ENCODE measurements at places on chromosomes 2 and 18.

DNA sequence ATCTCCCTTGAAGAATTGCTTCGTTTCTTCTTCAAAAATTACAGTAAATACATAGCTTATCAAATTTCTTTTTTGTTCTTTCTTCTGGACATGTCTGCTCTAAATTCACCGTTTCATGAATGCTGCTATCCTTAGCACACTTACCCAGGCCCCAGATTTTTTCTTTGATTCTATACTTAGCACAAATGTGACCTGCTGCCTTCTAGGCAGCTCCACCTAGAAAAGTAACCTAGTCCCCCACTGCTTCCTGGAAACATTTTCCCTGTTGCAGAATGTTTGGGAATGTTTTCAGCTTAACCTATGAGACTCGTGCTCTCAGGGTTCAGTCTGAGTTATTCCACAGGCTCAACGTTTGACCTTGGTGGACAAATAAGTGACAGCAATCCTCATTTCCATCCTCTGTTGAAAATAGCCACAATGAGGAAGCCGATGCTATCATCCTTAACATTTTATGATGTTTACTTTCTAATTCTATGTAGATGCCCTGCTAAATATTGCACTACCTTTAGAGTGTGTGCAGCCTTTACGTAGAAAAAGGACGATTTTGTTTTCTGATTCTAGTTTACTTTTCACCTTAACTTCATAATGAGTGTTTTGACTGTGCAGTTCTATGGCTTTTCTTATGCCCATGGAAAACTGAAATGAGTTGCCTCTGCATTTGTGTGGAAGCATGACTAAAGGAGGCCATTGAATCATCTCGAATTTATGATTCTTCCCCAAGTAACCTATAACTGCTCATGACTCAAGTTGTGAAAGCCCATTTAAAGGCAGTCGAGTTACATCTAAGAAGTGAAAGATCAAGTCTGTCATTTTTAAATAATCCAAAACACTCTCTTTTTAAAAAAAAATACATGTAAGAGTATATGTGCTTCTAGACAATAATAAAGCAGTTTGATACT, 47.7 kb downstream of the TMEM182 start:
- DNase-seq = no peak

DNA sequence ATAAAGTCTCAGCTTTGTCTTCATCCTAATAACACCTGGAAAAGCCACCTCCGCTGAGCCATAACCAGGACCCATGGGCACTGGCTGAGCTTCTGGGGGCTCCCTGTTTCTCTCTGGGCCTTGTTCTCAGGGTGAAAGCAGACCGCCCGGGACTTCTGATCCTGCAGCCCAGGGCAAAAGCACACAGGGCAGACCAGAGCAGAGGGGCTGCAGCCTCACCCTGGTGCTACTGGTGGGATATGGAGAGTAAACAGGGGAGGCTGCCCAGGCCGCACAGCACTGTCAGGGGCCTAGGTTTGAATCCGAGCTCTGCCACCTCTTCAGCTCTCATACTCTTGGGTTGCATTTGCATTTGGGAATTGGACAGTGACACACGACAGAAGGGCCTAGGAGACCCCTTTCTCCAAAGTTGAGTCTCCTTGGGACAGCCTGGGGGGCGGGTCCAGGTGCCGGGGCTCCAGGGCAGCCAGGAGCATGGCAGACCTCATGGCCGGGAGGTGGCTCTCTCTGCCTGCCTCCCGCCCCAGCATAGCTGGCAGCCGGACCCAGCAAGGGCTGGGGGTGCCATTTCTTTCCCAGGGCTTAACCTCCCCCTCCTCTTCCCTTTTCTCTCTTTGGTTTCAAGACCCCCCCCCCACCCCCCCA, 164.9 kb downstream of the INHBB start:
- no peak for DNase-seq

DNA sequence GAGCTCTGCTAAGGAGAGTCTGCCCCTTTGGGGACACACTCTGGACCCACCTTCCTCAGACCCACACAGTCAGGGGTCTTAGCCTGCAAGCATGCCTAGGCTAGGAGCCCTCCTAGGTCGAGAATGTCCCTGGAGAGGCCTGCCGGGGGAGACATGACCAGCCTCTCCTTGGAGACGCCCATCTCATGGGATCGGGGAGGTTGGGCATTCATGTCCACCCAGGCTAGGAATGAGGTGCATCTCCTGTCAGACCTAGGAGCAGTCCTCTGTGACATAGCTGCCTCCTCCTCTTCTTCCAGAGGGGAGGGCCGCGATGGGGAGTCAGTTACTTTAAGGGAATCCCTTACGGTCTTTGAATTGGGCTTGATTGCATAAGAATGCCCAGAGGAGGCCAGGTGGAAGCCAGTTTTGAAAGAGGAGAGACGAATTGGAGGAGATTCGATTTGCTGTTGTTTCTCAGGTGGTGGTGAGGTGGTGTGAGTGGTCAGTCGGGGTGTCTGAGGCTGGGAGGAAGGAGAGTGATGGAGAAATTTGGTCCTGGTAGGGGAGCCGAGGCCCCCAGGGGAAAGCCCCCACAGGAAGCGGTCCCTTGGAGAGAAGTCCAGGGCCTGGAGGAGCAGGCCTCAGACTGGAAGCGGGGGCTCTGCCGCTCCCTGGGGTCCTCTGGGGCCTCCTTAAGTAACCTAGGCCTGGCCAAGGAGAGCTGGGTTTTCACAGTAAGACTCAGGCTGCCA, 241.3 kb downstream of the DYSF start:
- no peak for DNase-seq

- no peak for DNase-seq
Measured at GRCh38 chr18:76689646-76690264, 132.6 kb upstream of the ZNF236 start.

- DNase-seq = no peak
Measured at GRCh38 chr2:182937870-182938269, 71.4 kb upstream of the FRZB start.

- DNase-seq = peak; percentile 24
Measured at GRCh38 chr2:84257831-84258230, 201.2 kb downstream of the SUCLG1 start.

GRCh38 chr18:69397096-69397495, 3.6 kb upstream of the DOK6 start:
- no peak for DNase-seq

DNA sequence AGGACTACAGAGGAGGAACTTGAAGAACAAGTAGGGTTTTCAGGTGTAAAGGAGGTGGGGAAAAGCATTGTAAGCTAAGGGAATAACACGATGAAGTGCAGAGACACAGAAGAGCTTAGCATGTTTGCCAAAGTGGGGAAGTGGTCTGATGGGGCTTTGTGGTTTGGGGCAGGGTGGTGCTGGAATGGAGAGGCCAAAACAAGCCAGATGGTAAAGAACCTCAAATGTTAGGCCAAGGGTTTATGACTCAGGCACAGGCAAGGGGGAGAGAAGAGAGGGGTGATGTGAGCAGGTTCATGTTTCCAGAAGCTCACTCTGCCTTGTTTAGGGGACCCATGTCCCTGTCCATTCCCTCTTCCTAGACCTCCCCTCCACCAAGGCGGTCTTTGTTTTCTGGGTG, 104.5 kb upstream of the YWHAQ start:
- no peak for DNase-seq

DNA sequence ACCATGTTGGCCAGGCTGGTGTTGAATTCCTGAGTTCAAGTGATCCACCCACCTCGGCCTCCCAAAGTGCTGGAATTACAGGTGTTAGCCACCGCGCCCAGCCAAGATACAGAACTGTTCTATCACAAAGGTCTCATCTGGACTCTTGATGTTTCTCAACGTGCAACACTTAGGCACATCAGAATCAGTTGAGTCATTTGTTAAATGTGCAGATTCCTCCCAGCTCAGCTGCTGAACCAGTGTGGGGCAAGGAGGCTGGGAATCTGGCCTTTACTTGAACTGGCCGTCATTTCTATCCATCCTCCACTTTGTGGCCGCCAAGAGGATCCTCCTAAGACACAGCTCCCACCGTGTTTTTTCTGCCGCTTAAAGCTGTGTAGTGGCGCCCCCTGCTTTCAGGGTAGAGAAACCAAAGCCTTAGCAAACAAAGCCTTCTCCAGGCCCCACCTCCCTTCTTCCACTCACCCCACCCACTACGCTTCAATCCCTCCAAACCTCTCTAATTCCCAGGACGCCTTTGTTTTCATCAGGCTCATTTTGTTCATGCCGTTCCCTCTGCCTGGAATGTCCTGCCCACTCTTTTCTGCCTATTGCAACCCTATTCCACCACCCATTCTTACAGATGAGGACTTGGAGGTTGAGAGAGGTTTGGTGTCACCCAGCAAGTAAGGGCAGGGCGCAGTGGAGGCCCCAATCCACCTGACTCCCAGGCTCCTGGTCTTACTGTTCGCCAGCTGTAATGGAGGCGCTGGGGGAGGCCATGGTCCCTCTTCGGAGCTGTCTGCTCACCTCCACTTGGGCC, 776 bp upstream of the SPEG start:
- no peak for DNase-seq

DNA sequence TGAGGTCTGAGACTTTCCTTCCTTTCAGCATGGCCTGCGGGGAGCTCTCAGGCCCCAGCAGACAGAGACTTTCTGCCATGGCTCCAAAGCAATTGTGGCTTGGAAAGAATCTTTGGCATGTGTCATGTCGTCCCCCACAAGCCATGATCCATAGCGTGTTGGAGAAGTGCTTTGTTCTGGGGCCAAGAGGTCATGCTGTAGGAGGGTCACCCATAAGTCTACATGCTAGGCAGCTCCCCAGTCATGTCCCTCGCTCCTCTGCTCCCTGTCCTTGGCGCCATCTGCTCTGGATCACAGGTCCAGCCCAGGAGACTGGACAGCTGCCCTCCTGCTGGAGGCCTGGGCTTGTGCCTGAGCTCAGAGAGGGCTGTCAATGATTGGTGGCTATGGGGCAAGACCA, 78.8 kb upstream of the LCLAT1 start:
- DNase-seq = no peak

GRCh38 chr2:44112096-44112495, 56.6 kb upstream of the PPM1B start:
- DNase-seq = no peak

DNA sequence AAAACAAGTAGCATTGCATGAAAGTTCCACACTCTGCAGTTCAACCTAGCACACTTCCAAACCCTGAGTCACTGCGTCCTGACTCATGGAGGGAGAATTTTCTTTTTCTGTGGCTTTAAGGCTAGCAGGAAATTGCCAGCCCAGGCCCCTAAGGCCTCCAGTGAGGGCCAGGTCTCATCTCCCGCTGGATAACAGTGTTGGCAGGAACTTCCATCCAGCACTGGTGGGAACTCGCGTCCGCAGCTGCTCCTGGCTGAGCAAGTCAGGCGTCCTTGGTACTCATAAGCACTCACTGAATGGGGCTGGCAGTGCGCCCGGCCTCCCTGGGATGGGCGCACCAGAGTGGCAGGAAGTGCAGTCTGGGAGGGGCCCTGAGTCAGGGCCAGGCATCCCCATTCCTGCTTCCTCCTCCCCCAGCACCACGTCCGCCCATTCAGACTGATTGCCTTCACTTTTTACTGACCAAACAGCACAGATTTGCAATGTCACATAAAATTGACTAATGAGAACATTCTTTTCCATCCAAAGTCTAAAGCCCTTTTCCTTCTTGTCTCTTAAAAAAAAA, 14.3 kb downstream of the MALL start:
- DNase-seq = peak; percentile 84

- DNase-seq = no peak
Measured at GRCh38 chr2:47429795-47430194, 26.8 kb downstream of the MSH2 start.

DNA sequence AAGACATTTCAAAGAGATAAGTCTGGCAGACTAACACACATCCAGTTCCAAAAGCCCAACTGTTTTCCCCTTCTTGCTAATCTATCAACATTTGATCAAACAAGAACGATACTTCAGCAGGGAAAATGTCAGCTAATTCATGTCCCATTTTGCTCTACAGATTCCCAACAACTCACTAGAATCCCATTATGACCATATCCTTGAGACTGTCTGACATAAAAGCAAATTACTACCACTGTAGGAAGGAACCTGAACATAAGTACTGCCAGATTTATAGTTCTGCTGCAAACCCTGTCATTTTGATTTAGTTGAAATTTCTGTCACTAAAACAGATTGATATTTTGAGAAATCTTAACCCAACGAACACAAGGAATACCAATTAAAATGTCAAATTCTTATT, 193.0 kb upstream of the REG3G start:
- DNase-seq = no peak

- peak; percentile 85 for DNase-seq
Measured at GRCh38 chr2:119702918-119703401, 24.0 kb downstream of the TMEM177 start.

GRCh38 chr2:160028431-160029269, 33.8 kb downstream of the PLA2R1 start:
- DNase-seq = no peak

GRCh38 chr2:60888853-60889252, 7.5 kb downstream of the REL start:
- DNase-seq = no peak

DNA sequence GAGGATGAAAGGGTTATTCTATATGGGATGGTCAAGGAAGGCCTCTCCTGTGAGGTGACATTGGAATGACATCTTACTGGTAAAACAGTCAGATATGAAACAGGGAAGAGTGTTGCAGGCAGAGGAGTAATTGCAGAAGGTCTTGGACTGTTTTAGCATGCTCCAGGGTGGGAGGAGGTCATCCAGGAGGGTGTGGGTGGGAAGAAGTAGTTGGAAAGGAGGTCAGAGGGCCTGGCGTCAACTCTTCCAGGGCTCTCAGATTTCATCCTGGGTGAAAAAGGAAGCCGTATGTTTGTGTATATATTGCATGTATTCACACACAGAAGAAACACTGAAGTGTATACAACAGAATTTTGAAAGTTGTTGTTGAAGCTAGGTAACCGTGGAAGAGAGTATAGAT, 48.2 kb downstream of the ATP9B start:
- no peak for DNase-seq

- DNase-seq = peak; percentile 39
Measured at GRCh38 chr2:29260142-29260772, 145.0 kb downstream of the CLIP4 start.

GRCh38 chr2:149004836-149005235, 33.7 kb upstream of the LYPD6B start:
- DNase-seq = no peak

- no peak for DNase-seq
Measured at GRCh38 chr18:54964741-54965140, 5.5 kb upstream of the CCDC68 start.

DNA sequence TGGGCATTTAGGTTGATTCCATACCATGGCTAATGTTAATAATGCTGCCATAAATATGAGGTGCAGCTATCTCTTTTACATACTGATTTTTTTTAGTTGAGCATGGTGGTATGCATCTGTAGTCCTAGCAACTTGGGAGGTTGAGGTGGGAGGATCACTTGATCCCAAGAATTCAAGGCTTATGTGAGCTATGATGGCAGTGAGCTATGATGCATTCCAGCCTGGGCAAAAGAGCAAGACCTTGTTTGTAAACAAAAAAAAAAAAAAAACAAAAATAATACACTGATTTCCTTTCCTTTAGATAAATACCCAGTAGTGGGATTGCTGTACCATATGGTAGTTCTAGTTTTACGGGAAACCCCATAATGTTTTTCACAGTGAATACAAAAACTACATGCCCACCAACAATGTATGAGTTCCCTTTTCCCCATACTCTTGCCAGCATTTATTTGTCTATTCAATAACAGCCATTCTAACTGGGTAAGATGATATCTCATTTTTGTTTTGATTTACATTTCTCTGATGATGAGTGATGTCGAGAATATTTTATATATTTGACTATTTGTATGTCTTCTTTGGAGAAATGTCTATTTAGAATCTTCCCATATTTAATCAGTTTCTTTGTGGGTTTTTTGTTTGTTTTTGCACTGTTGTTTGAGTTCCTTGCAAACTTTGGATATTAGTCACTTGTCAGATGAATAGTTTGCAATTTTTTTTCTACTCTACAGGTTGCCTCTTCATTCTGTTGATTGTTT, 281.0 kb upstream of the KYNU start:
- DNase-seq = no peak

GRCh38 chr2:236246711-236247246, 17.4 kb downstream of the ASB18 start:
- no peak for DNase-seq

- no peak for DNase-seq
Measured at GRCh38 chr2:166610180-166610912, 116.3 kb upstream of the SCN7A start.

Data from HTR-8/SVneo (cell line).